ENCODE measurements at places on chromosomes 12 and 14.

DNA sequence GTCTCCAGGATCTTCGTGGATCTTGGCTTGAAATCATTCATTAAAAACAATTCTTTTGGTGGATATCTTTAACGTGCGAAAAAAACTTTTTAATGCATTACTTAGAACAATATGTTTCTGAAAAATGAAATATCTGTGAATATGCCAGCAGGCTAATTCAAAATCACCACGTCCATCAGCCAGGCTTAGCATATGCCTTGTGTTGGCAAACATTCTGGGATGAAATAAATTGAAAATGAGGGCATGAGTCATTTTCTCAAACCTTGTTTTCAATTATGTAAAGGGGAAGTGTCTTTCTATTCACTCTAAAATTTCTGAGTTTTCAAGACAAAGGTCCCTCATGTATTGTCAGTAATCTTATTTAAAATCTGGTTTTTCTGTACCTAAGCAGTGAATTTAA lies 393.9 kb downstream of the PAWR start:
- DNase-seq: no peak

- DNase-seq: no peak
These were observed 9.8 kb upstream of the FERMT2 start for GRCh38 chr14:52960627-52961026.

GRCh38 chr12:6122201-6122600 lies 2.3 kb downstream of the VWF start:
- DNase-seq: no peak

DNA sequence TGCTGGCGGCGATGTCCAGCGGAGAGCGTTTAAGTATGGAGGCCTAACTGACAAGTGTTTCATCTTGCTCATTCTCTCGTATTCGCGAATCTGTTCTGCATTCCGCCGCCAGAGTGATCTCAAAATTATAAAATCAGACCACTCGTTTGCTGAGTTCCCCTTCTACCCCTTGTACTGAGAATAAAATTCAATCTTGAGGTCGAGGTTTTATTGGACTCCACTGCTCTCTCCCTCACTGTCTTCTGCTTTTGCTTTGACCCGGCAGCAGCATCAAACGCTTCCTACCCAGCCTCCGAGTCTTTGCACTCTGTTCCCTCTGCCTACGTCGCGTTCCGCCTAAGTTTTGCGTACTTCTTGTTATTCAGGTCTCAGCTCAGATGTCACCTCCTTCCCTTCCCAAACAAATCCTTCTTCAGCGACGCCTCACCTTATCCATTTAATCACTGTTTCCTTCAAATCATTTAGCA lies 462 bp downstream of the KNTC1 start:
- DNase-seq: peak; percentile 33

DNA sequence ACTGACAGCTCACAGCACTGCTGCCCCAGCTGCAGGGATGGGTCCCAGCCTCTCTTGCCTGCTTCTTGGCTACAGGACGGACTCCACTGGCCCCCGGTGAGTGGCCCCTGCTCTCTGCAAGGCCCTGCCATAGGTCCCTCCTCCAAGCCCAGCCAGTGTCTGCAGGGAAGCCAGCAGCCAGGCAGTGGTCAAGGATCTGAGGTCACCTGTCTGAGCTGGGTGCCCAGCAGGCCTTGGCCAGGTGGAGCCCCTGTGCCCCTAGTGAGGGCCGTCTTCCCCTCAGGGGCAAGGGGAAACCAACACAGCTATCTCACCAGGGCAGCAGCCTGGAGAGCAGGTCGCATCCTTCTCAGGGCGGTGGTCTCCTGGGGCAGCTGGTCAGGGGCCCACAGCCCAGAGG lies 13.2 kb downstream of the XRCC3 start:
- DNase-seq: no peak

GRCh38 chr12:109818905-109819500 lies 14.2 kb downstream of the TRPV4 start:
- DNase-seq: no peak

DNA sequence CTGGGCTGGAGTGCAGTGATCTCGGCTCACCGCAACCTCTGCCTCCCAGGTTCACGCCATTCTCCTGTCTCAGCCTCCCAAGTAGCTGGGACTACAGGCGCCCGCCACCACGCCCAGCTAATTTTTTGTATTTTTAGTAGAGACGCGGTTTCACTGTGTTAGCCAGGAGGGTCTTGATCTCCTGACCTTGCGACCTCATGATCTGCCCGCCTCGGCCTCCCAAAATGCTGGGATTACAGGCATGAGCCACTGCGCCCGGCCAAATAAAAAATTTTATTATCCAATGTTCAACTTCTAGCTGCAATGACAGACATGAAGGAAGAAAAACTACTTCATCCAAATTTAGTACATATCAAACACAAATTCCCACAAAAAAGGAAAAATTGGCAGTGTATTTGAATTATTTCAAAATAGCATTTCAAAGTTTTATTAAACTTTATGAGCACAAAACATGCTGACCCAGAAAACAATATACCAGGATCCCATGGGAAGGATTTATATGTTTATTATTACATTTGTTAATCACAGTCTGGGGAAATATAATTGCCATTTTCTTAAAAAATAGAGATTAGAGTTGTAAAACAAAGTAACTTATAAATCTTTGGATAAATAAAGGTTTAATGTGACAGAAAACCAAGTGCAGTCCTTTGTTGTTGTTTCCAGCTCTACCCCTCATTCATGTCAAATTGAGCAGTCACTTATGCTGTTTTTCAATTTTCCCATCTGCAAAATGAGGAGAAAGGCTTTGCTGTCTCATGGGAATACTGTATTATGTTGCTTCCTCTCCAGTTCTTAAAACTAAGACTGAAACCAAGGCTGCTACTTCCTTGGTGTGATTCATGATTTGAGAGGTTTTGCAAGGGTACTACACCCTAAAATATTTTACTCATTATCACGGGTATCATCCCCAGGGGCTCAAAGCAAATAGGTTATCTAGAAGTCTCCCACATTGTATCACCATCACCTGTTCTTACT lies 155.2 kb upstream of the AVPR1A start:
- DNase-seq: no peak

GRCh38 chr12:124653169-124653931 lies 85.9 kb upstream of the NCOR2 start:
- DNase-seq: no peak

GRCh38 chr14:34971801-34972200 lies 11.0 kb upstream of the SRP54 start:
- no peak for DNase-seq

GRCh38 chr12:49790741-49791555 lies 37.3 kb downstream of the NCKAP5L start:
- DNase-seq: no peak

DNA sequence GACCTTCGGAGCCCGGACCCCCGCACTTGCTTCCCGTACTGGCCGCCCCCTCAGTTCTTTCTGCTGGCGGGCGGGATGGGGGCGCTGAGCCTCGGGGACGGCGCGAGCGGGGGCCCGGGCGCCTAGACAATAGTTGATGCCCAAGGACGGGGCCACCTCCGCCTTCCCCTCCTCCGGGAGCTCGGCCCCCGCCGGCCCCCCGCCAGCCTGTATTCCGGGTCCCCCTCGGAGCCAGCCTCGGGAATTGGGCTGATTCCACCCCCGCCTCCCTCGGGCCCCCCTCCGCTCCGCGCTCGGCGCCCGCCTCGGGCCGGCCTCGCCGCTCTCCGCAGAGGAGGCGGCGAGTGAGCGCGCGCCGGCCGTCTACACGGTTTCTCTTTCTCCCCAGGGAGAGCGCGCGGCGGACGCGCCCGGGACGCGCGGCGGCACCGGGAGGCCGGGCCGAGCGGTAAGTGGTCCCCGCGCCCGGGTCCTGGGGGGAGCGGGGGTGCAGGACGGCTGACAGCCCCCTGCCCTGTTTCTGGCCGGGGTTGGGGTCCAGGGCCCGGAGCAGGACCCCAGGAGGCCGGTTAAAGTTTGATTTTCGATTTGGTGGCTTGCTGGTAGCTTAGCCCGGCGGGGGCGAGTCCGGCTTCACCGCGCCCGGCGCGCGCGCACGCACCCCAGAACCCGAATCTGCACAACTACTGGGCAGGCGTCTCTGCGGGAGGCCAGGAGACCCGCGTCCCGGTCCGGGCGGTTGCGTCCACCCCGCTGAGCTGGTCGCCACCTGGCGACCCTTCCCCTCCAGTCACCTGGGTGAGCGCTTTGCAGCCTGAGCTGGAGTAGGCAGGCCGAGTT lies 413.7 kb downstream of the PCNX1 start:
- peak; percentile 71 for DNase-seq

GRCh38 chr12:54444206-54444605 lies 25.1 kb upstream of the ITGA5 start:
- no peak for DNase-seq

DNA sequence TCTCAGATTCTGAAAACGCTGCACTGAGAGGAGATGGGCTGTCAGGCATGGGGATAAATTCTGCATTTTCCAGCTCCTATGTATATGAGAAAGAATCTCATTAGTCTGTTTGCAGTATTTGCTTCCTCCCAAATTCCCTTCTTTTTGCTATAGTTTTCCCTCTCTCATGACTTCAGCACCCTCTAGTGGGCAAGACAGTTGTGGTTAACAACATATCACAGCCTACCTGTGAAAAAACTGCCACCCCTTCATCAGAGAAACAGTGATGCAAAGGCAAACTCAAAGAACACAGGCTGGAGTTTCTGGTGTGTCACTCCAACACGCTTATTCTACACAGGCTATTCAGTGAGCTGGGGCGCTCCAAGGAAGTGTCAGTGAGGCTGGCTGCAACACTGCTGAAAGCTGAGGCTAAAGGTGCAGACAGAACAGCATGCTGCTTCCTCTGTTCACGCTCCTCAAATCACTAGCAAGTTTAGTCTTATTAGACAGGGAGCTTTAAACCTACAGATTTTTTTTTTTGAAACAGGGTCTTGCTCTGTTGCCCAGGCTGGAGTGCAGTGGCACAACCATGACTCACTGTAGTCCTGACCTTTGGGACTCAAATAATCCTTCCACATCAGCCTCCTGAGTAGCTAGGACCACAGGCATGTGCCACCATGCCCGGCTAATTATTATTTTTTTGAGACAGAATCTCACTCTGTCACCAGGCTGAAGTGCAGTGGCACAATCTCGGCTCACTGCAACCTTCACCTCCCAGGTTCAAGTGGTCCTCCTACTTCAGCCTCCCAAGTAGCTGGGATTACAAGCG lies 19.3 kb downstream of the ZC2HC1C start:
- peak; percentile 40 for DNase-seq

- no peak for DNase-seq
These were observed 32.9 kb downstream of the NIN start for GRCh38 chr14:50798048-50798421.

DNA sequence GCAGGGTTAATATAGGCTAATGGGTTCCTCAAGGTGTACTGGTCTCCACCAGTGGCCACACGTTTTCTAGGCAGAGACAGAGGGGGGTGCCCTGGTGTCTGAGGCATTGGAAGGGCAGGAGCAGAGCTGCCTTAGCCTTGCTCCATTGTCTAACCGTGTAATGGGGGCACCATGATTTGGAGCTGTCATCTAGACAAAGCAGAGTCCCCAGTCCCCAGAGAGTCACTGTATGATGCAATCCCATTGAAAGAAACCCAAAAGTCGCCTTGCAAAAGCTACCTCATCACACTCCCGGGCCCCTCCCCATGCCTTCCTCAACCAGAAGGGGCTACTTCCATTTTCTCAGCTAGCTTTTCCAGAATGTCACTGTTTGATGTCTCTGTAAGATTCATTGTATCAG lies 487.1 kb downstream of the AACS start:
- no peak for DNase-seq

- no peak for DNase-seq
These were observed 1541.7 kb upstream of the FLRT2 start for GRCh38 chr14:83988275-83988674.

- no peak for DNase-seq
These were observed 141.0 kb downstream of the MSRB3 start for GRCh38 chr12:65419284-65420072.

DNA sequence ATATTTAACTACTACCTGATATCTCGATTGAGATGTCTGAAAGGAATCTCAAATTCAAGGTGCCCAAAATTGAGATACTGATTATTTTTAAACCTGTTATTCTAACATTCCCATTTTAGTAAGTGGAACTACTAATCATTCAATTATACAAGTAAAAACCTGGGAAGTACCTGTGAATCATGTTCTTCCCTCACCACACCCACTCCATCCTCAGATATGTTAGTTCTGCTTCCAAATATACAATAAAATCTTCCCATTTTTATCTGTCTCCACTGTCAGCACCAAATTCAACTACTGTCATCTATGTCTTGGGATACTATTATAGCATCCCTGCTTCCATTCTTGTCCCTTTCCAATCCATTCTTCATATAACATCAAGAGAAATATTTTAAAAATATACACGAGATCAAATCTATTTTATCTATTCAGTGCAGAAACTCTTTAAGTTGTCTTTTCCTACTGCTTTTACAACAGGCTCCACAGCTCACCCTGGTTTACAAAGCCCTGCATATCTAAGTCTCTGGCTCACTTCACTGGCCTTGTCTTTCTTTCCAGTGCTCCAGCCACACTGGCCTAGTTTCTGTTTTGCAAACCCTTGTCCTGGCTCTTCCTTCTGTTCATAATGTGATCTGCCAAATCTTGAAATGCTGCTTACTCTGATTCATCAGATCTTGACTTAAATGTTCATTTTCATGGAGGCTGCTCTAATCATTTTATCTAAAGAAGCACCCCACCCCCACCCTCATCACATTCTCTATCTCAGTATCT lies 122.3 kb downstream of the PTPRR start:
- no peak for DNase-seq

Measured in stimulated activated naive CD8-positive, alpha-beta T cell treated with anti-CD3 and anti-CD28 coated beads, Interleukin-15, Interleukin-2, amounts not matched to agents 100 U/mL and 50 U/mL, for 24 hours (primary cell).